ENCODE measurements at places on chromosomes 7 and 10.

GRCh38 chr7:142111499-142111898 is at the start of gene MGAM2:
Gene MGAM2, plus strand, starts transcription at chr7:142111718. Its CDS starts 5,156 bp downstream, at chr7:142116874.
- no peaks in the 10 kb centered on the region for H3K36me3 ChIP-seq
- H3K27me3 ChIP-seq, result no peaks in the 10 kb centered on the region
- no peak for DNase-seq
- H3K4me3 ChIP-seq, result no peak within 1 kb of the TSS
- H3K27ac ChIP-seq, result no peak within 1 kb of the TSS

GRCh38 chr7:1314908-1315450 is 82.3 kb downstream of the UNCX start:
- H3K4me1 ChIP-seq, result peaks cover 5% of the 10 kb centered on the region
- peaks cover 6% of the 10 kb centered on the region for H3K27me3 ChIP-seq
- H3K36me3 ChIP-seq, result no peaks in the 10 kb centered on the region
- no peak for DNase-seq

GRCh38 chr7:134548877-134549276 is at the start of gene AKR1B15:
Gene AKR1B15, plus strand, starts transcription at chr7:134549110. Its CDS starts 15,510 bp downstream, at chr7:134564620.
- H3K4me1 ChIP-seq, result peaks cover 42% of the 10 kb centered on the region
- DNase-seq, result no peak
- H3K27ac ChIP-seq, result peak within 1 kb of the TSS; percentile 100
- peaks cover 14% of the 10 kb centered on the region for H3K27me3 ChIP-seq
- H3K4me3 ChIP-seq, result peak within 1 kb of the TSS; percentile 82
- H3K36me3 ChIP-seq, result peaks cover 4% of the 10 kb centered on the region

- peaks cover 7% of the 10 kb centered on the region for H3K27me3 ChIP-seq
- peaks cover 23% of the 10 kb centered on the region for H3K36me3 ChIP-seq
- DNase-seq, result peak; percentile 17
- H3K4me1 ChIP-seq, result peaks cover 16% of the 10 kb centered on the region
Measured at GRCh38 chr10:132371641-132372081, 25.3 kb upstream of the PWWP2B start.

DNA sequence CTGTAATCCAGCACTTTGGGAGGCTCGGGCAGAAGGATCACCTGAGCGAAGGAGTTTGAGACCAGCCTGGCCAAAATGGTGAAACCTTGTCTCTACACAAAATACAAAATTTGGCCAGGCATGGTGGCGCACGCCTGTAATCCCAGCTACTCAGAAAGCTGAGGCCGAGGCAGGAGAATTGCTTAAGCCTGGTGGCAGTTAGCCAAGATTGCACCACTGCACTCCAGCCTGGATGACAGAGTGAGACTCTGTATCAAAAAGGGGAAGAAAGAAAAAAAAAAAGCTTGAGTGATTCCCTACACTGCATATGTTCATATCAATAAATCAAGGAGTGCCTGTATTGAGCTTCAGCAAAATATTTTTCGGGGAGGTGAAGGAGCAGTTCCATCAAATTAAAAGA is 45.8 kb upstream of the SRRM3 start:
- H3K27me3 ChIP-seq, result no peaks in the 10 kb centered on the region
- no peak overlapping the region for H3K27ac ChIP-seq
- no peak for DNase-seq
- H3K4me3 ChIP-seq, result no peak overlapping the region
- H3K36me3 ChIP-seq, result no peaks in the 10 kb centered on the region
- H3K4me1 ChIP-seq, result peaks cover 2% of the 10 kb centered on the region

GRCh38 chr7:191105-191980 is 1.0 kb upstream of the FAM20C start:
- H3K27me3 ChIP-seq, result peaks cover 21% of the 10 kb centered on the region
- peak overlapping the region; percentile 91 for H3K4me3 ChIP-seq
- peaks cover 46% of the 10 kb centered on the region for H3K4me1 ChIP-seq
- peak; percentile 84 for DNase-seq

GRCh38 chr7:22361320-22361719 is 4.4 kb upstream of the RAPGEF5 start:
- H3K36me3 ChIP-seq, result no peaks in the 10 kb centered on the region
- peaks cover 29% of the 10 kb centered on the region for H3K4me1 ChIP-seq
- no peak overlapping the region for H3K4me3 ChIP-seq
- no peak overlapping the region for H3K27ac ChIP-seq
- peaks cover 6% of the 10 kb centered on the region for H3K27me3 ChIP-seq

- no peak for DNase-seq
- H3K36me3 ChIP-seq, result no peaks in the 10 kb centered on the region
- H3K4me1 ChIP-seq, result no peaks in the 10 kb centered on the region
- no peak overlapping the region for H3K4me3 ChIP-seq
- H3K27me3 ChIP-seq, result no peaks in the 10 kb centered on the region
Measured at GRCh38 chr7:107860981-107861652, 29.9 kb upstream of the DLD start.

DNA sequence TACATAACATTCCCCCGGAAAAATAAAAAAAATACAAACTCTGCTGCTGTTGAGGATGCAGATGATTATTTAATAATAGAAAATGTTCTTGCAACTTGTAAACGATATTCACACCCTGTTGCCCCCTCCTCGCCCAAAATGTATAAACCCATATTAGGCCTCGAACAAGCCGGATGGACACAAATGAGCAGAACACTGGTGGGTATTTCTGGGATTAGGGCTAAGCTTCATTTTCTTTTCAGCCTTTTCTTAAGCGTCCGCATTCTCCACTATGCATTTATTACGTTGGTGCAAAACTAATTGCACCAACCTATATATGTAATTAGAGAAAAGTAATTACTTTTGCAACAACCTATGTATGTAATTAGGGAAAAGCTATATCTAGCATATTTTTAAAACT is 349 bp upstream of the GNG11 start:
- H3K4me1 ChIP-seq, result peaks cover 3% of the 10 kb centered on the region
- peak overlapping the region; percentile 71 for H3K4me3 ChIP-seq
- H3K27me3 ChIP-seq, result no peaks in the 10 kb centered on the region
- no peak for DNase-seq
- no peaks in the 10 kb centered on the region for H3K36me3 ChIP-seq

DNA sequence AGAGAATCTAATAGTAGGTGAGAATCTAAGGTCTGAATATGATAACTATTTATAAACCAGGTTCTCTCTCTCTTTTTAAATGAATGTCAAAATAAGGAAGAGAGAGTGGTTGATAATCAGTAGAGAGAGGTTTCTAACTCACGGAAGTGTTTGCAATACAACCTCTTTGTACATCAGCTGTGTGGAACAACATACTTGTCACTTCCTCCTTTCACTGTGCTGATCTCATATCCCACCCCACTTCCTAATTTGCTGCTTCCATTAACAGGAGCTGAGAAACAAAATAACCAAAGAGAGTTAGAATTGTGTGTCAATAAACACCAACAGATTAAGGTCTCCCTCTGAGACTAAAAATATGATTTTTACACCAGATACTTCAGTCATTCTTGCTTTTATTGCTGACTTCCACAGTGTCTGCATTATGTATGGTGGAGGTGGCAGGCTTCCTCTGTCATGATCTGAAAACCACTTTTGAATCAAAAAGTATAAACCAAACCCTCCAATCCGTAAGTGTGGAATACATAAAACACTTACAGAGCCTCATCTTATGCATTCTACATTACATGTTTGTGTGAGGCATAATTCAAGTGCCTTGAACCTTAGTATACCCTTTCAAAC is 25.0 kb downstream of the CACUL1 start:
- H3K27ac ChIP-seq, result peak overlapping the region; percentile 8
- H3K4me3 ChIP-seq, result no peak overlapping the region
- H3K4me1 ChIP-seq, result peaks cover 53% of the 10 kb centered on the region
- H3K36me3 ChIP-seq, result no peaks in the 10 kb centered on the region

- DNase-seq, result no peak
- peaks cover 2% of the 10 kb centered on the region for H3K27me3 ChIP-seq
- H3K4me3 ChIP-seq, result no peak overlapping the region
Measured at GRCh38 chr7:550881-551614, 31.4 kb upstream of the PDGFA start.

DNA sequence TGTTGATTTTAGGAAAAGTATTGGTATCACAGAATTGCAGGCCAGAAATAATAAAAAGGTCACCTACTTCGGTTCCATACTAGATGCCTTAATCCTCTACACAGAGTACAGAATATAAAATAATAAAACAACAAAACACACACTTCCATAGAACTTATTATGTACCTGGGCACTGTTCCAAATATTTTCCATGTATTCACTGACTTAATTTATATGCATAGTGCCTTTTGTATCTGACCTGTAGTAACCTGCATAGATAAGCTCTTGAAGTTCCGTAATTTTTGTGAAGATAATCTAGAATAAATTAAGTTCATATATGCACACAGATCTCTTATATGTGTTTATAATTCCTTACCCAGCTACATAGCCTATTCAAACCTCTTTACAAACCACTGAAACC is 78.3 kb downstream of the RAPGEF5 start:
- no peak for DNase-seq
- H3K27me3 ChIP-seq, result peaks cover 5% of the 10 kb centered on the region
- H3K4me1 ChIP-seq, result peaks cover 12% of the 10 kb centered on the region
- no peak overlapping the region for H3K27ac ChIP-seq
- no peak overlapping the region for H3K4me3 ChIP-seq

DNA sequence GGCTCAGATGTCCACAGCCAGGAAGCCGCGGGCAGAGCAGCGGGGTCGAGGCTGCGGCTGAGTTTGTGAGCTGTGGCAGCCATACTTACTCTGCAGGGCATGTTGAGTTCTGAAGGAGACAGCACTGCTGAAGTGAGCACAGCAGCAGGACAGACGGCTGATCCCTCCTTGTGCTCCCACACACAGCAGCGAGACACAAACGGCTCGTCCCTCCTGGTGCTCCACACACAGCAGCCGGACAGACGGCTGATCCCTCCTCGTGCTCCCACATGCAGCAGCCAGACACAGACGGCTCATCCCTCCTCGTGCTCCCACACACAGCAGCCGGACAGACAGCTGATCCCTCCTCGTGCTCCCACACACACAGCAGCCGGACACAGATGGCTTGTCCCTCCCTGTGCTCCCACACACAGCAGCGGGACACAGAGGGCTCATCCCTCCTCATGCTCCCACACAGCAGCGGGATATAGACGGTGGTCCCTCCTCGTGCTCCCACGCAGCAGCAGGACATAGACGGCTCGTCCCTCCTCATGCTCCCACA is 305.1 kb downstream of the PTPRN2 start:
- H3K4me1 ChIP-seq, result peaks cover 5% of the 10 kb centered on the region
- no peak for DNase-seq
- peaks cover 6% of the 10 kb centered on the region for H3K27me3 ChIP-seq

DNA sequence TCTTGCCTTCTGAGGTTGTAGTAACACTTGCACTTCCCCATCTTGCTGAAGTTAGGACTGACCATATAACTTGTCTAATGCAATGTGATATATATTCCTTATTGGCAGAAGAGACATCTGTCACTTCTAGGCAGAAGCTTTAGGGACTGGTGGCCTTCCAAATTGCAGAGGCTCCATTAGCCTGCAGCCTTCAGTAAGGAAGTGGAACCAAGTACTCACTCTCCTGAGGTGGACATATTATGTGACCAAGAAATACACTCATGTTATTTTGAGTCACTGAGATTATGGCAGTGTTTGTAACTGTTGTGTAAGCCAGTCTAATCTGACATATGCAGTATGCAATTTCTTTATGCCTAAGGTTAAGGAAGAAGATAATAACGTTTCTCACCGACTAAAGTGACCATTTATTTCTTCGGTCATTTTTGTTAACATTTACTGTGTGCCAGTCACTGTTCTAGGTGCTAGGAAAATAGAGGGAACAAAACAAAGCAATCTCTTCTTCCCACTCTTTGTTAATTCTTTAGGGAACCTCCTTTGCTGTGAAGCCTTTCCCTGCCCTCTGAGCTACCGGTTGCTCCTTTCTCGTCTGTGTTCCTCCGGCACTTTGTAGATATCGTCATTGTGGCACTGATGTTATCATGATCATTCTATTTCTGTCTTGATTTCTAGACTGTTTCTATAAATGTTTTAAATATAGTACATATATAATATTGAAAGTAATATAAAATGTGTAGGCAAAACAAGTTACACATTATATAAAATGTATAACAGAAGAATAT is 52.9 kb upstream of the HBP1 start:
- H3K27me3 ChIP-seq, result no peaks in the 10 kb centered on the region
- H3K36me3 ChIP-seq, result no peaks in the 10 kb centered on the region
- DNase-seq, result no peak
- peaks cover 3% of the 10 kb centered on the region for H3K4me1 ChIP-seq

DNA sequence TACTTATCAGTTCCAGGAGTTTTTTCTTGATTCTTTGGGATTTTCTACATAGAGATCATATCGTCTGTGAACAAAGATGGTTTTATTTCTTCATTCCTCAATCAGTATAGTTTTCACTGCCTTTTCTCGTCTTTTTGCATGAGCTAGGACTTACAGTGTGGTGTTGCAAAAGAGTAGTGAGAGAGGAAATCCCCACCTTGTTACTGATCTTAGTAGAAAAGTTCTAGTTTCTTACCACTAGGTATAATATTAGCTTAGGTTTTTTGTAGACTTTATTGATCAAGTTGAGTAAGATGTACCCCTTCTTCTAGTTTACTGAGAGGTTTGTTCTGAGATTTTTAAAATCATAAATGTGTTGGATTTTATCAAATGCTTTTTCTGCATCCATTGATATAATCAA is 123.3 kb downstream of the TMEM26 start:
- no peaks in the 10 kb centered on the region for H3K4me1 ChIP-seq
- H3K36me3 ChIP-seq, result no peaks in the 10 kb centered on the region
- no peak for DNase-seq
- no peak overlapping the region for H3K4me3 ChIP-seq
- no peak overlapping the region for H3K27ac ChIP-seq

DNA sequence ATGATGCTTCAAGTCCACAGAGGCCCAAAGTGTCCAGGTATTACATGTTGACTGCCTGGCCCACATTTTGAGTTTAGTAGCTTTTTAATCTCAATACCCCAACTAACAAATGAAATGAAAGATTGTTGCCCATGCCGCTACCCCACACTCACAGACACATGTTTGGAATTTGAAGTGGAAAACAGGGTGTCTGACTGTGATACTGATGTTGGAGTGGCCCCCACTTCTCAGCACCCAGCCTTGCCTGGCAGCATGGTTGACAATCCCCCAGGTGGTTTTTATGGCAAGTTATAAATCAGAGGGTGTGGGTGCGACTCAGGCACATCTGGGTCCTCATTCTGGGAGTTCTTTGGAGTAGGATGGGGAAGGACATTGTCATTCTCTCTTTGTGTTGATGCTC is 314.7 kb upstream of the ZNF32 start:
- no peak overlapping the region for H3K4me3 ChIP-seq
- H3K27me3 ChIP-seq, result peaks cover 4% of the 10 kb centered on the region
- no peak overlapping the region for H3K27ac ChIP-seq

GRCh38 chr7:44393238-44394111 is 68.1 kb upstream of the CAMK2B start:
- no peak overlapping the region for H3K27ac ChIP-seq
- no peak overlapping the region for H3K4me3 ChIP-seq
- peaks cover 27% of the 10 kb centered on the region for H3K4me1 ChIP-seq

DNA sequence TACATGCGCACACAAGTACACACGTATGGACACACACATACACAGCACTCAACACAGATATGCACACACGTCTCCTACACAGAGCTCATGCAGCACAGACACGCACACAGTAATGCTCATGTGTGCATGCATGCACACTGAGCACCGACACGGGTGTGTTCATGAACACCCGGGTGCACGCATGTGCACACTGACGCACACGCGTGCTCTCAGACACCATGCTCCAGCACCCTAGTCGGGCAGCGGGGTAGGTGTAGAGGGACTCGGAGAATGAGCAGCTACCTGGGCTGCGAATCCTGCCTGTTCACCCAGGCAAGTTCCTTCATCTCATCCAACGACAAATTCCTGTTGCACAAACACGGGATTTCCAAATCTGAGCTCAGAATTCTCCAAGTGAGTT is 184.7 kb downstream of the MAD1L1 start:
- DNase-seq, result no peak
- H3K36me3 ChIP-seq, result peaks cover 4% of the 10 kb centered on the region
- H3K27me3 ChIP-seq, result peaks cover 5% of the 10 kb centered on the region
- H3K4me1 ChIP-seq, result peaks cover 20% of the 10 kb centered on the region
- H3K4me3 ChIP-seq, result no peak overlapping the region

Data from glutamatergic neuron (in vitro differentiated cells).